ENCODE measurements at places on chromosomes 5 and 9.

- no peak for DNase-seq
Measured at GRCh38 chr5:160229190-160229742, at the start of gene FABP6. Gene FABP6, plus strand, starts transcription at chr5:160229506. Its CDS starts 52 bp downstream, at chr5:160229558.

GRCh38 chr5:72380492-72381274 is 60.5 kb downstream of the PTCD2 start:
- DNase-seq, result no peak

DNA sequence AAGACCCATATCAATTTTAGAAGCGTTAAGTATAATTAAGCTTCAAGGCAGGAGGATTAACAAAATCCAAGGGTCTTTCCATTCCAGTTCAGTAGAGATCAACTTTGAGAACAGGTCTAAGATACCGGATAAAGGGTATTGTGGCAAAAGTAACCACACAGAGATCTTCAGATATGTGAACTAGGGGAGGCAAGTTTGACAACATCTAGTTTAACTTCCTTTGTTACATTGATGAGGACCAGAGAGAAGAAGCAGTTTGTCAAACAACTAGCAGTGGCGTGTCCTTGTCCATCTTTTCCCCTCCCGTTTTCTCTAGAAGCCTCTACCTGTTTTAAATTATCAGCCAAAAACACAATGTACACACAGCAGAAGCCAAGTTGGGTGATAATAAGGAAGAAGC is 8.6 kb downstream of the SLC36A2 start:
- DNase-seq, result no peak

- no peak for DNase-seq
Measured at GRCh38 chr5:171980792-171981191, 25.6 kb downstream of the FBXW11 start.

GRCh38 chr9:128913048-128913900 is 7.5 kb upstream of the PHYHD1 start:
- DNase-seq, result no peak

GRCh38 chr9:122364783-122365150 is 6.1 kb upstream of the PTGS1 start:
- DNase-seq, result no peak

- DNase-seq, result no peak
Measured at GRCh38 chr9:38015266-38015665, 53.8 kb downstream of the SHB start.

DNA sequence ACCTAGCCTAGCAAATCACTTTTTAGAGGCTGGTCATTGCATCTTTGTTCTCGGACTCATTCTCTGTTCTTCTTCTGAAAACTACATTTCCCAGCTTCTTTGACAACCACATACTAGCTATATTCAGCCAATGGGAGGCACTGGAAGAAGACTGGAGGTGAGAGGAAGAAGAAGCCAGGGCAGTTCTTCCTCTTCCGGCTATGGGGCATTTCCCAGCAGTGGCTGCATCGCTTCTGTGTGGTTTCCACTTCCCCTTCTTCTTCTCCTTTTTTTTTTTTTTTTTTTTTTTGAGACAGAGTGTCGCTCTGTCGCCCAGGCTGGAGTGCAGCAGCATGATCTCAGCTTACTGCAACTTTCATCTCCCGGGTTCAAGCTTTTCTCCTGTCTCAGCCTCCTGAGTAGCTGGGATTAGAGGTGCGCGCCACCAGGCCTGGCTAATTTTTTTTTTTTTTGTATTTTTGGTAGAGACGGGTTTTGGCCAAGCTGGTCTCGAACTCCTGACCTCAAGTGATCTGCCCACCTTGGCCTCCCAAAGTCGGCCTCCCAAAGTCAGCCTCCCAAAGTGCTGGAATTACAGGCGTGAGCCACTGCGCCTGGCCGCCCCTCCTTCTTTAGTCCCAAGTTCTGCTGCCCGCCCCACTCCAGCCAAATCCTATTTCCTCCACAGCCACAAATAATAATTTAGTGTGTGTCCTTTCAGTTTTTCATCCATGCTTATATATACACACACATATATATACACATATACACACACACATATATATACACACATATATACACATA is 6.9 kb upstream of the UBAP1 start:
- DNase-seq, result no peak

GRCh38 chr9:107016383-107016782 is 153.4 kb downstream of the ZNF462 start:
- no peak for DNase-seq

GRCh38 chr9:1461812-1462211 is 411.7 kb downstream of the DMRT2 start:
- DNase-seq, result no peak

DNA sequence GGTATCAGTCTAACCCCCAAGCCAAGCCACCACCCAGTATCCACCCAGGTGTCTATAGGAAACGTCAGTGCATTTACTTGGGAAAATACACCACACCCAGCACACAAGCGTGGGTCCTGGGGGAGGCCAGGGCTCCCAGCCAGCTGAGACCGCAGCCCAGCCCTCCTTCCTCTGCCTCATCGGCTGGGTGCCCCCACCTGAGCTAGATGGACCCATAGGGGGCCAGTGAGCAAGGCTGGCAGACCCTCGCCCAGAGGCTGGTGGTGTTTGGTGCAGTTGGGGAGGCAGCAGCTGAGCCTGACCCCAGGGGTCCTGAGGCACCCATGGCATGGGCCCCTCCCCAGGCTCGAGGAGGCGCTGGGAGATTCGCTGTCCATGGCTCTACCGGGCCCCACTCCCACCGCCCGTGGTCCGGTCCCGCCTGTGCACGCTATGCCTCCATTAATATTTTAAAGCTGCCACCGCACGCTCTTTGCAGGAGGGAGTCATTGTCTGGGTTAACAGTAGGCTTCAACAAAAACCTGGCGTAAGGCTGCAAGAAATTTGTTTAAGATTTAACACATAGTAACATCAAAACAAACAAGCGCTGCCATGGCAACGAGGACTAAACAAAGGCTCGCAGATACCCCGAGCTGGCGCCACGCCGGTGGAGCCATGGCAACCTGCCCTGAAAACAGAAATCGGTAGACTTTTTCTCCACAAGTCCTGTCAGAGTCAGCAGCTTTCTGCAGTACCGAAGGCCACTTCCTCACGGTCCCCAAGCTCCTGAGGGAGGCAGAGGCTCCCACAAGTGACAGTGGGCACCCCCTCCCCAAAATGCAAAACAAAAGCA is 20.6 kb downstream of the TPPP start:
- DNase-seq, result no peak

- DNase-seq, result no peak
Measured at GRCh38 chr9:114031948-114032840, 45.9 kb downstream of the AMBP start.

GRCh38 chr5:71974622-71975021 is 132.7 kb upstream of the MAP1B start:
- no peak for DNase-seq

GRCh38 chr5:131436081-131436480 is 172.2 kb downstream of the CDC42SE2 start:
- no peak for DNase-seq

GRCh38 chr5:176874198-176874780 is 24.9 kb downstream of the HK3 start:
- no peak for DNase-seq

- no peak for DNase-seq
Measured at GRCh38 chr5:134965271-134965825, 2.4 kb upstream of the CATSPER3 start.

DNA sequence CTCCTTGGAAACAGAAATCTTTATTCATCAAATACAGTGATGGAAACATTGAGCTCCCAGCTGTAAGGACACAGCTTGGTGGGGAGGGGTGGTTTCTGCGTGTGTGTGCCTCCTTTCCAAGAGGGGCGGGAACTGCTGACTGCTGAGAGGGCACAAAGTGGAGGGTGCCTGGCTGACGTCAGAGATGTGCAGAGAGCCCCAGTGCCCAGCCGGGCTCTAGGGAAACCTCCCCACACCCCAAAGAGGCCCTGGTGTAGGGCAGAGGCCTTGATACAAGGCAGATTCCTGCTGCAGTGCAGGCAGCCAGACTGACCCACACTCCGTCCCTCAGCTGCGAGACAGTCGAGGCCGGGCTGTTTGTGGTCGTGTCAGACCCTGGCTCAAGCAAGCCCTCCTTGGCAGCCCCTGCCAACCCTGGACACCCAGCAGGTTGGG is 191.0 kb downstream of the CACNA1B start:
- no peak for DNase-seq

GRCh38 chr9:130209422-130209821 is 37.2 kb downstream of the NCS1 start:
- no peak for DNase-seq

- no peak for DNase-seq
Measured at GRCh38 chr9:114607671-114608524, 3.2 kb upstream of the TMEM268 start.

DNA sequence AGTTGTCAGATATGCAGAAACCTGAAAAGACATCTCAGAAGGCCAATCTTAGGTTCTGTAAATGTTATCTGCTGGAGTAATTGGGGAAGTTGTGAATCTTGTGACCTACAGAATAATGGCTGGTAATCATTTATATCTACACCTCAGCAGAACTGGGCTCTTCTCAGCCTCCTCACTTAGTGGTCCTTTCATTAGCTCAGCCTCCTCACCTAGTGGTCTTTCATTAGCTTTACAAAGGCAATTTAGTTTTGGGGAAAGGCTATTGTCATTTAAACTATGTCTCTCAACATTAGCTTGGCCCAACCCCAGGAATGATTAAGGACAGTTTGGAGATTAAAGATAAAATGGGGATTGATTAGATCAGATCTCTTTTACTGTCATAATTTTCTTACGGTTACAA is 284.2 kb upstream of the SGCD start:
- DNase-seq, result no peak

DNA sequence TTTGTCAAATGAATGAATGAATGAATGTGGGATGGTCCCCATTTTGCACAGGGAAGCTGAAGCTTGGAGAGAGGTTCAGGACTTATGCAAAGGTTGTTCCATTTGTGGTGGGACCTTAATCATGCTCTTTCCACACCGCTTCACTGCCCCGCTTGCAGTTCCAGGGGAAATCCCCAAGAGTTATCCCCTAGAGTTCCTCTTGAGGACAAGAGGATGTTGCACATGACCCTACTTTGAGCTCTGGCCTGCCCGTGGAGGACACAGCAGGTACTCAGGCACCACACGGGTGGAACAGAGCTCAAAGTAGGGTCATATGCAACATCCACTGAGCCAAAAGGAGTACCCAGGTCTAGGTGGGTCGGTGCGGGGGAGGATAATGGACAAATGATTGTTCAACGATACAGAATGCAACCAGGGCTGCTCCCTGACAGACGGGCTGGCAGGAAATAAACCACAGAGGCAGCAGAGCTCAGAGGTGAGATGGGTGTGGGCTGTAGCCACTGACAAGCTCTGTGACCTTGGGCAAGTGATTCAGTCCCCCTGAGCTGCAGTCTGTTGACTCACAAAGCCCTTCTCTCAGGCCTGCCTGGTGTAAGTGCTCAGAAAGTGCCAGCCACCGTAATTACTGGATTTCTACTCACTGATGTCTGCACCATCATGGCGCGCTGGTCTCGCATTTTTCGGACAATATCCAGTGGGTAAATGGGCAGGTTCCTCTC is 60.3 kb upstream of the EPB41L4B start:
- DNase-seq, result no peak

GRCh38 chr5:77209495-77210090 is 887 bp upstream of the PDE8B start:
- no peak for DNase-seq

All from HCT116 (cell line).